ENCODE measurements at places on chromosomes 4 and X.

GRCh38 chr4:149370785-149371420 lies 444.7 kb downstream of the IQCM start:
- DNase-seq, result peak; percentile 78

- DNase-seq, result peak; percentile 25
Measured at GRCh38 chrX:107552930-107553329, 75.4 kb upstream of the PRPS1 start.

GRCh38 chrX:71017396-71017939 lies 50.7 kb downstream of the SNX12 start:
- DNase-seq, result no peak

- no peak for DNase-seq
Measured at GRCh38 chr4:2487632-2488031, 18.7 kb downstream of the RNF4 start.

DNA sequence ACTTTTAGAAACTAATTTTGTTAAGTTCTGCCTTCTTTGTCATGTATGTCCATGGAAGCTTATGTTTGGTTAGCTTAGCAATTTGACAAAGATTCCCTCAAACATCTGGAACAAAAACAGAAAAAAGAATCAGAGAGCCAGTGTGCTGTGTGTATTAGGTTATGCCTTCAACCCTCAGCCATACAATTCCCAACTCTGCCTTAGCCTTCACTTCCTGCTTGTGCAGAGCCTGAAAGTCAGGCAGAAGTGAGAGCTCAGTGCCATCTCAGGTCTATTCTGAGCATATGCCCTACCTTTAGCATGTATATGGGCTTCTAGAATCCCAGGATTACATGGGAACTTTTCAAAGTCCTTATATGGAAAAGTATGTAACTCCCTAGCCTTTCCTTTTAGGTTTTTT lies 58.2 kb upstream of the STOX2 start:
- no peak for DNase-seq

DNA sequence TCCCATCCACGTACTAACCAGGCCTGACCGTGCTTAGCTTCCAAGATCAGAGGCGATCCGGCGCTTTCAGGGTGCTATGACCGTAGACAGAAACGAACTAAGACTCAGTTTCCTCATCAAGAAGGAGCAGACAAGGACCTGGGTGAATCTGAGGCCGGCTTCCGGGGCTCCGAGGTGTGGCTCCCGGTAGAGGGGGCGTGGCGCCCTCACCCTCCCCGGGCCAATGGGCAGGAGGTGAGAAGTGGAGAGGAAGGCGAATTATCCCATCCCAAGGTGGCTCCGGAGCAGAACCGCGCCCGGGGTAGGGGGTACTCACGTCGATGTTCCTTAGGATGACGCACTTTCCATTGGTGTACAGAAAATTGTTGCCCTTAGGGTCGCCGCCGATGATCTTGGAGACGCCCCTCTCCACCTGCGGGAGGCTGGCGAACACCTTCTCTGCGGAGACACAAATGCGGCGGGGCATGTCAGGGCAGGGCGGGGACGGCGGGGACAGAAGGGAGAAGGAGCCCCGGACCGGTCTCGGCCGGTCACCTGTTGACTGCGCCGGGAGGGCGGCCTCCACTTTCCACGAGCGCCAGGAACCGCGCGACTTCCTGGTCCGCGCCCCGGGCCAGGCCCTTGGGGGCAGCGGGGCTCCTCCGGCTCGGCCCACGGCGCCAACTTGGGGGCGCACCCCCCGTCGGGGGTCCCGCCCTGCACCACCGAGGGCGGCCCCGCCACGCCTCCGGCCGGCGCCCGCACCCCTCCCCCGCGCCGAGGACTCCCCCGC lies 616 bp downstream of the WDR1 start:
- DNase-seq, result no peak

GRCh38 chr4:182384631-182385091 lies 141.5 kb downstream of the TENM3 start:
- peak; percentile 9 for DNase-seq

GRCh38 chrX:103789004-103789403 lies 12.4 kb downstream of the PLP1 start:
- no peak for DNase-seq

- peak; percentile 16 for DNase-seq
Measured at GRCh38 chr4:32826169-32826568, 2106.0 kb downstream of the PCDH7 start.

DNA sequence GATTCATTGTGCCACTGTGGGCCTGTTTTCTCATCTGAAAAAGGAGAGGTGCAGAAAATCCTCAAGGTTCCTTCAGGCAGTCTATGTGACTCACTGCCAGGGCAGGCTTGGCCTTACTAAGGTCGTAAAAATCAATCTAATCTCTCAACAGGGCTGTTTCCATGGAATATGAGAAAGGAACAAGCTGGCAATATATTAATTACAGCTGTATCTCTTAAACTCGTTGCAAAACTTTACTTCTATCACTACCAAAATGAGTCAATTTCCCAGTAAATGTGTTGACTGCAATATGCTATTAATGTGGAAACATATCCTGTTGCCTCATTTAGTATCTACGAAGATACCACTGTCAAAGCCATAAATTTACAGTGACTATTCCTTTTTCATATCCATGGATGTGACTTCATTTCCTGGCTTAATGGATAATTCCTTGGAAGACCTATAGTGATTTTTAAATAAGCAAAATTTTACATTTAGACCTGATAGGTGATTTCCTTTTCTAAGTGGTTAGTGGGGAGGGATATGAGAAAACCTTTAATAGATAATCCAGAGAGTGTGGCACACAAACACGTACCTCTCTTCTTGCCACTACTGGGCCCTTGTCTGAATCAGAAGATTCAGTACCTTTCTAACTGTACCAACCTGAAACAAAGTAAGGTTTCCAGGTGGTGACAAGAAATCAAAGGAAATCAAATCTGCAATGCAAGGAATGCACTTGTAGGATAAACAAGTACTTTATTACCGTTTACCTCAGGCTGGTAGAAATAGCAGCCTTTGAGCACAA lies 127.4 kb upstream of the FTHL17 start:
- DNase-seq, result peak; percentile 69

- no peak for DNase-seq
Measured at GRCh38 chrX:130120321-130120731, 10.0 kb upstream of the ELF4 start.

GRCh38 chrX:13742397-13743176 lies 8.0 kb downstream of the OFD1 start:
- no peak for DNase-seq

DNA sequence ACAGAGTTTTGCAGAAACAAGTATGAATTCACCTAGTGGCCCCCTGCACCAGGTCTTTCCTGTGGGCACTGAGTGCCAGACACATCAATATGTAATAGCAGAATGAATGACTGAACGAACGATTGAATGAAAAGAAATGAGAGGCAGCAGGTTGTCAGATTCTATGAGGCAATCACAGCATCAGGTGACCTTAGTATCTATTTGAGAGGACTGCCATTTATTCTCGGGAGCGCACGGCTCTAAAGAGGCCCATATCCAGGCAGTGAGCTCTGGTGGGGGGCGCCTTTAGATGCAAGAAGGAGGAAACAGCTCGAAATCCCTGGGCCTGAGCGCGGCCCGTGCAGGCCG lies 528 bp upstream of the SLC25A4 start:
- no peak for DNase-seq

DNA sequence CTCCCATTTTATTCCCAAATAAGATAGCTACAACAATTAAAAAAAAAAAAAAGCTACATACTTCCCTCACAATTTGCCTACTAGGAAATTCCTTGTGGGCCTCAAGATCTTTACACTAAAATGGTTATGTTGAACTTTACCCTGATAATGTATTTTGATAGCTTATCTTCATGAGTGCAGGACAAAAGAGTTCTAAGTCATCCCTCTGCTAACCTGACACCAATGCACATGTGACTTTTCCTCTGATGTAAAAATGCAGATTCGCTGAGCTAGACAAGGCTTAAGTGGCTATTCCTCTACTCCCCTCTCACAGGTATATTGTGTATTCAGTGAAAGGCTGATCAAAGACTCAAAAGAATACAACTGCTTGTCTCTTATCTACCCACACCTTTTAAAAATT lies 22.5 kb downstream of the ELF2 start:
- no peak for DNase-seq

Data from fibroblast of mammary gland (primary cell).